ENCODE measurements at places on chromosomes 1 and 21.
A peak's percentile ranks its signal among the peaks of the same experiment; 100 is the strongest.

GRCh38 chr1:201254625-201255478, 28.5 kb upstream of the PKP1 start:
- DNase-seq = peak; percentile 70

- DNase-seq = no peak
Measured at GRCh38 chr1:108644984-108645383, 15.9 kb downstream of the HENMT1 start.

DNA sequence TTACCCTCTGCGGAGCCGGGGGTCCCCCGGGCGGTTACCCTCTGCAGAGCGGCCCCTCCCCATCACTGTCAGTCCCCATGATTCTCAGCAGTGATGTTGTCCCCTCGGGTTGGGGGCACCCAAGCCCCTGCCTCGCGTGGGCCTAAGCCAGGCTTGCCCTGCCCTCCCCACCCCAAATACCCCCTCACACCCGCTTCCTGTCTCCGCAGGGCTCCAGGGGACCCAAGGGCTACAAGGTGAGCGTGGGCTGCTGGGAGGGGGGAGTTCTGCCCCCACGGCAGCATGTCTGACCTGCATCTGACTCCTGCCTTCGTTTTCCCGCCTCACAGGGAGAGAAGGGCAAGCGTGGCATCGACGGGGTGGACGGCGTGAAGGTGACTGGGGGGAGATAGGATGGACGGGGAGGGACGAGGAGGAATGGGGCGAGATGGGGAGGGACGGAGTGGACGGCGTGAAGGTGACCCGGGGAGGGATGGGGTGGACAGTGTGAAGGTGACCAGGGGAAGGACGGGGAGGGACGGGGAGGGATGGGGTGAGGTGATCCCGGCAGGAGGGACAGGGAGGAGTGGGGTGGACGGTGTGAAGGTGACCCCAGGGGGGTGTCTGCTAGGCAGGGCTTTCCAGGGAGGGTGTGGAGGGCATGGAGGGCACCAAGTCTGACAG, 8.6 kb downstream of the COL6A1 start:
- DNase-seq = no peak

DNA sequence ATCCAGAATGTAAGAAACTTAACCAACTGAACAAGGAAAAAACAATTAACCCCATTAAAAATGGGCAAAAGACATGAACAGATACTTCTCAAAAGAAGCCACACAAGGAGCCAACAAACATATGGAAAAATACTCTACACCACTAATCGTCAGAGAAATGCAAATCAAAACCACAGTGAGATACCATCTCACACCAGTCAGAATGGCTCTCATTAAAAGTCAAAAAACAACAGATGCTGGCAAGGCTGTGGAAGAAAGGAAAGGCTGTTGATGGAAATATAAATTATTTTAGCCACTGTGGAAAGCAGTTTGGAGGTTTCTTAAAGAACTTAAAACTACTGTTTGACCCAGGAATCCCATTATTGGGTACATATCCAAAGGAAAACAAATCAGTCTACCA, 51.2 kb downstream of the RGS4 start:
- no peak for DNase-seq

DNA sequence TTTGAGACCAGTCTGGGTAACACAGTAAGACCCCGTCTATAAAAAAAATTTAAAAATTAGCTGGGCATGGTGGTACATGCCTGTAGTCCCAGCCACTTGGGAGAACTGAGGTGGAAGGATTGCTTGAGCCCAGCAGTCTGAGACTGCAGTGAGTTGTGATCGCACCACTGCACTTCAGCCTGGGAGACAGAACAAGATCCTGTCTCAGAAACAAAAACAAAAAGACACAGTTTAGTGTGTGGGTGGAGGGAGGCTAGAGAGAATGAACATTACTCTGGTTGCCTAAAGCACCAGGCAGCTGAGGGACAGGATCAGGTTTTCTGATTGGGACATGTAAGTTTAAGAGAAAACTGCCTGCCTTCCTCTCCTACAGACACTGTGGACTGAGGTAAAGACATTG, 42.3 kb downstream of the VAMP4 start:
- DNase-seq = peak; percentile 42

GRCh38 chr1:205319081-205320018, 2.2 kb downstream of the NUAK2 start:
- DNase-seq = no peak

GRCh38 chr1:176944606-176945005, 219.9 kb downstream of the ASTN1 start:
- no peak for DNase-seq

DNA sequence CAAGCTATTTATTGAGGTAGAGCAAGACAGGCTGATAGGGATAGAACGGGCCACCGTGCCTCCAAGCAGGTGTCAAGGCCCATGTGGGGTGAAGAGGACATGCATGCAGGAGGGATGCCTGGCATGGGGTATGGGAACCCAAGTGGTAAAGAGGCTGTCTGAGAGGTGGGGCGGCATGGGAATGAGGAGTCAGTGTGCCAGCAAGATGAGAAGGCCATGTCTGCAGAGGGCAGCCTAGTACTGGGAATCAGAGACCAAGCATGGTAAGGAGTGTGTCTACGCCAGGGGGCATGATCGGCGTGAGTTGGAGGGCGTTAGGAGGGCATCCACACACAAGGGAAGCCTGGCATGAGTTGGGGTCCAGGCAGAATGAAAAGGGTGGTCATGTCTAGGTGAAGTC, 303.7 kb upstream of the PLD5 start:
- peak; percentile 16 for DNase-seq

GRCh38 chr1:67860776-67861175, 27.5 kb upstream of the GNG12 start:
- DNase-seq = no peak

- peak; percentile 39 for DNase-seq
Measured at GRCh38 chr1:67489643-67490042, 59.4 kb upstream of the SERBP1 start.

DNA sequence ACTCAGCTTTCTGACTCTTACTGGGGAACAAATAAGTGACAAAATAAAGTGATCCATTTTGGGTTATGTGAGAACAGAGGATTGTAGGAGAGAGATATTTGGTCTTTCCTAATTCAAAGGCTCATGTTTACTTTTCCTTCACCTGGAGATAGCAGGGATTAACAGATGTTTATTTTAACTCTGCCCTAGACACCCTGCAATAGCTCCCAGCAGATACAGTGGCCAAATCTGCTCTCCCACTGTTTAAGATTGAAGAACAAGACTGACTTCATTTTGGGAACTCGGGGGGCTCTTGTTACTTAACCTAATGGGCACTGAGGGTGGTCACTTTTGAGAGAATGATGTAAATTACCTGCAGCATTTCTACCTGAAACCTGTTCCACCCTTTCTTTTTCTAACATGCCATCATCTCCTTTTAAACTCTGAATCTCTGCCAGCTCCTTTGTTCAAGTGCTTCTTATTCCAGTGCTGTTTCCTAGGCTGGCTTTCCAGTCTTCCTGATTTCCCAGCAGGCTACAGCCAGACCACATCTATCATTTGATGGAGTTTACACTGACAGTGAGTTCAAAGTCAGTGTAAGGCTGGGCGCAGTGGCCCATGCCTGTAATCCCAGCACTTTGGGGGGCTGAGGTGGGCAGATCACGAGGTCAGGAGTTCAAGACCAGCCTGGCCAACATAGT, 90.0 kb downstream of the SELENOF start:
- DNase-seq = no peak

- no peak for DNase-seq
Measured at GRCh38 chr1:119279456-119280381, 88.9 kb upstream of the HAO2 start.

DNA sequence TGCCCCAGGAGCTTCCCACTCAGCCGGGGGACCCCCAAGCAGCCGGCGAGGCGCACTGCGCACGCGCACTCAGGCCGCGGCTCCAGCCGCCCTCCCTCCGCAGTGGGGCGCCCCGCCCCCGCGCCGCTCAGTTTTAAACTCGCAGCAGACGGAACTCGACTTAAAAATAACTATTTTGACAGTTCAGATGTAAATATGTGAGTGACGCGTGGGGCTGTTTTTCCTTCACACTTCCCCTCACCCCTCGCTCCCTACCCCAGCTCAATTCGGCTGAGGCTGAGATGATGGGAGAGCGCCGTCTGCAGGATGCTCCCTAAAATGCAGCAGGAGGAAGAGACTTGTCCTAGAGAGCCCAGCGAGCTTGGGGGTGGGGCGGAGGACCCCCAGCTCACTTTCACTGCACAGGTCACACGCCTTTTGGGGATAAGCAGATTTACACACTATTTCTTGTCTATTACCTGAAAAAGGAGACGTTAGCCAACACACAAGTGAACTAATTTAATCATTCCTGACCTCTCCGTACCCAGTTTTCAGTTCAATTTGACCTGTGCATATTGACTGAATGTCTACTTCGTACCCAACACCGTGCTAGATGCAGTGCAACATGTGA, 8.9 kb upstream of the LEMD1 start:
- DNase-seq = peak; percentile 76

DNA sequence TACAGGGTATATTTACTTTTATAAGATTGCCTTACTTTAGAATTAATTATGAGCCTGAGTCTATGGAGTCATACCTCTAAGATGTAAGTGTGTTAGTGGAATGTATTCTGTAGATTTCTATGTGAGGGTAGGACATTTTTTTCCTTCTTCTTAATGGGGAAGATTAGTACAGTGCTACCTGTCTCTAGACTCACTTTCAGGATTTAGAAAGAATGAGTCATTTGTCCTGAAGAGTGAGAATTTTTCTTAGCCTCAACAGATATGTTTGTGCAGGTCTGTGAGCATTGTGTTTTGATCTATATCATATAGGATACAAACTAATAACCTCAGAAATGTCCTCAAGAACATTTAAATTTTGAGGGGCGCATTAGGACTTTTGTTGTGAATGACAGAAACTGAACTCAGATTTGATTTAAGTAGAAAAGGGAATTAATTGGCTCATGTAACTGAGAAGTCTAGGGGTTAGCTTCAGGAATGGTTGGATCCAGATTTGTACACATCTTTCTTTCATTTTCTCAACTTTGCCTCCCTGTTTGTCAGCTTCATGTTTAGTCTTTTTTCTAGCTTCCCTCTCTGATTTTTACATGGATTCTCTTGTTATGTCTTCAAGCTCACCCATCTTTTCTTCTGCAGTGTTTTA, 45.3 kb downstream of the TTC3 start:
- no peak for DNase-seq

GRCh38 chr1:195026792-195027191, 1581.4 kb downstream of the KCNT2 start:
- DNase-seq = no peak

GRCh38 chr1:180311011-180311730, 81.1 kb downstream of the LHX4 start:
- no peak for DNase-seq

- DNase-seq = no peak
Measured at GRCh38 chr1:170351366-170351946, 180.5 kb upstream of the GORAB start.

DNA sequence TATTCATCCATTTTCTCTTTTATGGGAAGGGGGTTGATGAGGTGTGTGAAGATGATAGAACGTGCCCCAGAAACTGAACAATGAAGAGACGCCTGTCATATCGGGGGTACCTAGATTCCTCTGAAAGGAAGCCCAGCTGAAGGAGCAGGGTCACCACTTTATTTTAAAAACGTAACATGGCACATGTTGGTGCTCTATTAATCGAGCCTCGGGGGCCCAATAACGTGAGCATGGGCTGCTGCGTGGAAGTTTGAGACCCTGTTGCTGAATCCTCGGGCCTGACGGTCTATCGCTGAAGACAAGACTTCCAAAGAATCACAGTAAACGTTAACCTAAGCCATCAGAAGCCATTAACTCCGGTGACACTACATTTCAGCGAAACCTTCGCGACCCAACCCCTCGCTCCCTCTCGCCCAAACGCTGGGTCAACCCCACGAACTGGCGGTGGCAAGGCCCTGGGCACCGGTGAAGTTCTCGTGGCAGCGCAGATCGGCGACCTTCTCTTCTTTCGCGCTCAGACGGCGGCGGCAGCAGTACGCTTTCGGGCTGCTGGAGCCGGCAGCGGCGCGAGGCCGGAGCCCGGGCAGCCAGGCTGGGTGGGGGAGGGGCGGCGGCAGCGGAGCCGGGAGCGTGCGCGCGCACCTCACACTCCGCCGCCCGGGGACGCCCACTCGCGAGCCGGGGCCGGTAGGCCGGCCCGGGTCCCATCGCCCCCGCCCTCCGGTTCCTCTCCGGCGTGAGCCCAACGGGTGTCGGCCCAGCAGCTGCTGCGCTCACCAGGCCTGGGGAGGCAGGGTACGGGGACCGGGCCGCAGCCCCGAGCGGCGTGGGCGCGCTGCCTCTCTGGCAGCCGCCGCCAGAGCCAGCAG, 838 bp upstream of the MAN1A2 start:
- peak; percentile 92 for DNase-seq

DNA sequence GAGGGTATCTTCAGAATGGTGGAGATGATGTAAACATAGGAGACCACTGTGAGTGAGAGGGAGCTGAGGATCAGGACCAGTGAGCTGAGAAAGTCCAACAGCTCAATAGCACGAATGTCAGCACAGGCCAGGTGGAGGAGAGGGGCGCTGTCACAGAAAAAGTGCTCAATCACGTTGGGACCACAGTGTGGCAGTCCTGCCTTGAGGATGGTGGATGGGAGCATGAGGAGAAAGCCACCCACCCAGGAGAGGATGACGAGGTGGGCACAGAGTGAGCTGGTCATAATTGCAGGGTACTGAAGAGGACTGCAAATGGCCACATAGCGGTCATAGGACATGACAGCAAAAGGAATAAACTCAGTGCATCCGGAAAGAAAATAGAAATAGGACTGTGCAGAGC, 8.1 kb downstream of the OR11L1 start:
- DNase-seq = no peak

DNA sequence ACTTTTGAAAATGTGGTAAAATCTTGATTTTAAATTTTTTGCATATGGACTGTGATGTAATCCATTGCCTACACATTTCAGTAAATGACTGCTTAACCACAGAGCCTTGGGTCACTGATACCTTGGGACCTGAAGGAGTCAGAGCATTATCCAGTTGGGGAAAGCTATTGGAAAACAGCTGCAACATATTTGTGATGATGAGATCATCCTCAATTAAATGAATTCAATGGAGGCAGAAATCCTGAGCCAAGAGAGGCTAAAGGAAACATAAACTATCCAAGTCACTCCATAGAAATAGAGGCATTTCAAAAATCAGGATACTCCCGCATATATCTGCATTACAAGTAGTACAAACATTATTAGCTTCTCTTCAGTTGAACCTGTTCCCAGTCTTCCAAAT, 99.8 kb upstream of the PRMT6 start:
- DNase-seq = no peak

GRCh38 chr21:44583800-44584147, 3.4 kb upstream of the KRTAP10-5 start:
- DNase-seq = no peak

DNA sequence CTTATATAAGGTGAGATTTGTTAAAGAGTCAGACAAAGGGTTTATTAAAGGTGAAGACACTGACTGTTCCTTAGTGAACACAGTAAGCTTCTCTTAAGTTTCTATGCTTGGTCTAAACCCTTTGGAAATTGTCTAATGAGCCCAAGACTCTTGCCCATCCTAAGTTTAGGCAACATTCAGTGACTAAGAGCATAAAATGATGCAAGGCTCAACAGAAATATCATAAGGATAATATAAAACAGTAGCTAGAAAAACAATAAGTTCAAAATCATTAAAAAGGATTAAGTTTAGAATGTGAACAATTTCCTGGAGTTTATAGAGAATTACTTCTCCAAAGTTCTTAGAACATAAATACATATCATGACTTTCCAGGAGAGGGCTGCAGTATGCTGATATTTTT, 108.9 kb upstream of the PDC start:
- DNase-seq = no peak

- DNase-seq = peak; percentile 75
Measured at GRCh38 chr1:183185941-183186490, at the start of gene LAMC2. Gene LAMC2 (plus strand): TSS chr1:183186264. CDS start chr1:183186353, 89 bp downstream.

- no peak for DNase-seq
Measured at GRCh38 chr1:93516164-93516563, 68.2 kb downstream of the FNBP1L start.

GRCh38 chr1:34746785-34747637, 7.8 kb upstream of the GJB5 start:
- no peak for DNase-seq
